ENCODE measurements at places on chromosomes 5 and 9. TPM values are rescaled to one million over a fixed set of nuclear protein-coding genes. Genes with fewer than 3 reads are reported as not detected.

Gene ADRA1B
- total RNA-seq, result not detected

Gene PCDHB5
- 23.8 TPM for total RNA-seq

Gene RANBP17
- 24.1 TPM for total RNA-seq

Gene SOHLH1
- 2.4 TPM for total RNA-seq

Gene OSMR
- total RNA-seq, result 0.03 TPM

Gene GARIN3
- not detected for total RNA-seq

Gene GZMA
- total RNA-seq, result not detected

Gene LCN1
- total RNA-seq, result not detected

Gene WDR55
- total RNA-seq, result 15.5 TPM

Gene IFNB1
- total RNA-seq, result not detected

Gene NUTM2F
- total RNA-seq, result not detected

Gene CDH6
- total RNA-seq, result 8.7 TPM

Gene SCGB3A2
- total RNA-seq, result not detected
